Stimulated activated CD4-positive, alpha-beta T cell treated with anti-CD3 and anti-CD28 coated beads, Interleukin-1b, Interleukin-23, amount 100 ng/mL, for 1 hour (primary cell): ENCODE measurements at places on chromosomes 2 and 18.

GRCh38 chr2:26635401-26635800 is 5.8 kb downstream of the CIB4 start:
- no peak for DNase-seq

DNA sequence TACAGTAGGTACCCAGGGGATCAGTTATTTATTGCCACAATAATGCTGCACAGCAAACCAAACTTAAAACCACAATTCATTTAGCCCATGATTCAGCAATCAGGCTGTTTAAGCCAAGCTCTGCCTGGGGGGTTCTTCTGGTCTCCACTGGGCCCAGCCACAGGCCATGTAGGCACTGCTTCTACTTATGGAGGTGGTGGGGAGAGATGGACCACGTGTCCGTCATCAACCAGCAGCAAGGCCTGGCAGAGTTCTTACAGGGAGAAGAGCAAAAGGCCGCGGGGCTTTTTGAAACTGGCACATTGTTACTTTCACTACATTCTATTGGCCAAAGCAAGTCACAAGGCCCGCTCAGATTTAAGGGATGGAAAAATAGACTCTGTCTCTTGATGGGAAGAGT is 76.3 kb upstream of the DAPL1 start:
- no peak for DNase-seq

DNA sequence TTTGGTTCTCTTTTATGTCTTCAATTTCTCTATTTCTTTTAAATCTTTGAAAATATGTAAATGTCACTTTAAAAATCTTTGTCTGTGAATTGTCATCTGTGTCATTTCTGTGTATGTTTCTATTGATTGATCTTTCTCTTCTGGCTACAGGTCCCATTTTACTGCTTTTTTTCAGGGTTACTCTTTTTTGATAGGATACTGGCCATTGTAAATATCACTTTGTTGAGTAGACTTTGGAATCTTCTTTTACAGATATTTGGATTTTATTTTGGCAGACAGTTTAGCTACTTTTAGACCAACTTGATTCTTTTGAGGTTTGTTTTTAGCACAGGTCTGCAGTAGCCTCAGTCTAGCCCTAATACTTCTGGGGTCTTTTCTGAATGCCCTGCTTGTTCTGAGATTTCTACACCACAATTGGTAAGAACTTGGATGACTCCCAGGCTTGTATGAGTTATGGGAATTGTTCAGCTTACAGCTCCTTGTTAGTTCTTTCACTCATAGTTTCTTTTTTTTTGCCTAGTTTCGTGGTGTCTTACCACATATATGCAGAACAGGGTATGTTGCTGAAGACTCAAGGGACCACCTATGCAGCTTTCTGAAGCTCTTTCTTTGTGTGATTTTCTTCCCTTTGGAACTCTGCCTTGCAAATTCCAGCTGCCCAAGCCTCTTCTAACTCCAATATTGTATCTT is 122.2 kb downstream of the QPCT start:
- no peak for DNase-seq

DNA sequence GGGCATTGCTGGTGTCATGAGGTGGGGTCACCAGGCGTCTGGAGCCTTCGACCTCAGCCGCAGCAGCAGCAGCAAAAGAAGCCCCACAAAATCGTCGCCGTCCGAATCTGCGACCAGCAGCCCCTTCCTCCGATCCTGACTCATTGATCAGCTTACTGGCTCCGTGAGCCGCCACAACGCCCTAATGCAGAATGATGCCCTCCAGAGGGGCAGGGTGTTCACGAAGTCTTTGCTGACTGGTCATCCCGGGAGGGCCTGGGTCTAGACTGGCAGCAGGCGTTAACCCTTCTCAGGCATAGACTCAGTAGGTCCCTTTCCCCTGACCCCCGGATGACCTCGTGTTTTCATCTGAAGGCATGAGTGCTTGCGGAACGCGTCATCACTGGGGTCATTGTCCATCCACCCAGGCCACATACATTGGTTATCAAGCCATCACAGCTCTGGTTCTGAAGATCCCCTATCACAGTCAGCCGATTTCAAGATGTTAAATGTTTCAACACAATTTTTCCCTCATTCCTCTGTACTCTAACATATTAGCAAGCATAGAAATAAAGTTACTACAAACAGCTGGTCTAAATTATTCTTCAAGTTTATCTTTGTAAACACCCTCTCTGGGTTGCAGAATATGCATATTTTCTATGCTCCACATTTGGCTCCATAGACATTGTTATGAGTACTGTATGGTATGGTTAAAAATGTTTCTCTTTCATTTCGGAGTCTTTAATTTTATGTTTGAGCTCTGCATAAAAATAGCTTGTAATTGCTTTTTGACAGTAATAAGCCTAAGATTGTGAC is 83.3 kb upstream of the SALL3 start:
- no peak for DNase-seq

DNA sequence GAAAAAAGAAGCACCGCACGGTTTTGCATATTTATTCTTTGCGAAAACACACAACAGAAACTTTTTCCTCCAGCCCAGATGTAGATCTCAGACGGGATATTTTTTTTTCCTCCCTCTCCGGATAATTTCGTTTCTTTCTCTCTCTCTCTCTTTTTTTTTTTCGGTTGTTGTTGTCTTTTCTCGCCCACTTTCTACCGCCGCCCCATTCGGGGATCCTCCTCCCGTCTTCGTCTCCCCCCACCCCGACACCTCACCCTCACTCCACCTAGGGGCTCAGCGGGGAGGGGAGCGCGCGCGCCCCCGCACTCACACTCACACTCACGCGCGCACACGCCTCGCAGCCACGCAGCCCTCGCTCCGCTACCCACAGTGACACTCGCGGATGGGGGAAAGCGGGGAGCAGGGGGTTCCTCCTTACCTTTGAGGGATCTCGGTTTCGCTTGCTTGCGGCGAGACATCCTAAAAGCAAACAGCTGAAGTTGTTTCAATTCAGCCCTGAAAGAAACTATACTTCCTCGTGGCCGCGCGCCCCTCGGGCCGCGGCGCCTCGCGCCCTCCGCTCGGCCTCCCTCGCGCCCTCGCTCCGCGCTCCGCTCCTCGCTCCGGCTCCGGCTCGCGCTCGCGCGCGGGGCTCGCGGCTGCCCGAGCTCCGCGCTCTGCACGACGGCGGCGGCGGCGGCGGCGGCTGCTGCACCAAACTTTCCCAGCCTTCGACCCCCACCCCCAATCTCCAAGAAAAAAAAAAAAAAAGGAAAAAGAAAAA is 1.3 kb downstream of the ZNF521 start:
- DNase-seq, result no peak

DNA sequence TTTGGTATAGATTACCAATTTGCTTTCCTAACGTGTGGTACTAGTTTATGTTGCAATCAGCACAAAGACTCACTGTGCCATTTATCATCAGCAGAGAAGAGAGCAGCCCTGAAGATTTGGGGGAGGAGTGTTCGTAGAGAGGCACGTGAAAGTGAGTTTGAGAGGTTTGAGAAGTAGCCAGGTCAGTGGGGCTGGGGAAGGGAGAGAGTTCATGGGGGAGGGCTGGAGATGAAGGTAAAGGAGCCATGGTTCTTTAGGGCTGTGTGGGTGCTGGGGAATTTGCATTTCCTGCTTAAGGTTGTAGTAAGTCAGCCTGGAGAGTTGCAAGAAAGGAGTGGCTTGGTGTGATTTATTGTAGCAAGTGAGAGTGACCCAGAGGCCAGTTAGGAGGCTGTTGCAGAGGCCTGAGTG is 172.1 kb downstream of the NEDD4L start:
- DNase-seq, result no peak

DNA sequence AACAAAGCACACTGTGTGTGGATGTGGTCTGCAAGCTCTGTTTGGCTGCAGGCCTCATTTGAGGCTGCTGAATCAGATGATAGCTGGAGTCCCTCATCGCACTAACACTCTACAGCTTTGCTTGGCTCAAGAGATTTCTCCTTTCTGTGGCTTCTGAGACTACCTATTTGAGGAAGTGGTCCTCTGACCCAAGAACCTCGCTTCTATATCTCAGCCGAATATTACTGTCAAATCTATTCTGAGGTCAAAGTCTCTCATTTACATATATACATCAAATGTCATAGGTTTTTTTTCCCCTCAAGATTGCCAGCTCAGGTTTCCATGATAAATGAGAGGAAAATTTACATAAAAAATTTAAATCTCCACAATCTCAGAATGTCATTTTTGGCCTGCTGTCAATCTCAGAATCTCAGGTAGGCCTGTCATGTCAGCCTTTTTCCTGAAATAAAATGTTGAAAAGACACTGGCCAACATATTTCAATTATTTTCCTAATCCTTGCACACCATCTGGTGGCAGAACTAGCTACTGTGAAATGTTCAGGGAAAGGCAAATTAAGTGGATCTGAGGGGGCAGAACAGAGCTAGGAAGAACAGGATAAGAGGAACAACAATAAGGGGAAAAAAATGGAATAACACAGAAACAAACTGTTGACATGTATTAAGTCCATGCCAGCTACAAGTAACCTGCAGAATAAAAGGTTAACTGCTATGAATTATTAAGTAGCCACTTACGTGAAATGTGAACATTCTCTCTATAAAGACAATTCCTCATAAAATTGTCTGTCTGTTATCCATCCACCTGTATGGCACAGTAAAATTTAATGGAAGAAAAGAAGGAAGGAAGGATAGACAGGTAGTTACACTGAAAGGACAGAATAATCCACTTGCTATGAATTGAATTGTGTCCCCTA is 39.3 kb downstream of the AP1S3 start:
- no peak for DNase-seq

DNA sequence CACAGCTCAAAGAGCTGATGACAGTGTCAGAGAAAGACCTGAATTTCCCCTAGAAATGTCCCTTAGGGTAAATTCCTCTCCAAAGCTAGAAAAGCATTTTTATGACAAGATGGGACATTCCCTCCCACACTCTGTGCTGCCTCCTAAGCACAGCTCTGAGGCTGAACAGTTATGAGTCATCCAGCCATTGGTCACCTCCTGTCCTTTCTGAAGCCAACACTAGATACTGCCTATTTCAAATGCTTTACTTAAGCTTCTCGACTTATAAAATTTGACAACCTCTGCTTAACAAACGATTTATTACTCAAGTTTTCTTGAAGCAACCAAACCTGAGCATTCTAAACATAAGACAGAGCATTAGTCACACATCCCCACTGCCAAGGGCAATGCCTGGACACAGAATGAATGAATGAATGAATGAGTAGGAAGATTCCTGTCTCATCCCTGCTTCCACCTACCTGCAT is 35.4 kb downstream of the B4GALT6 start:
- no peak for DNase-seq

DNA sequence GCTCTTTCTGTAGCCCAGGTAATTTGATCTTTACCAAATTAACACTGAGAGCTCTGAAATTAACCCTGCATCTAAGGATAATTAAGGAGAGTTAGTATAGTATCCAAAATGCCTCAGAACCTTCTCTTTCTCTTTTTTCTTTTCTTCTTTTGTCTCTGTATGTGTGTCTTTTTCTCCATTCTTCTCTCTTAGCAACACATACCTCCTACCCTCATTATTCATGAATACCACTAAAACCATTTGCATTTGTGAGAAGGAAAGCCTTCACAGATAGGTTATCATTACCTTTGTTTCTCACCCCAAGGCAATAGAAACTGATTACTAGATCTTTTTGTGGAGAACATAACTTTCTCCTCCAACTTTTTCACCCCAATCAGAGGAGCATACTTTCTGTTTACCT is 376.5 kb upstream of the NXPH2 start:
- no peak for DNase-seq

DNA sequence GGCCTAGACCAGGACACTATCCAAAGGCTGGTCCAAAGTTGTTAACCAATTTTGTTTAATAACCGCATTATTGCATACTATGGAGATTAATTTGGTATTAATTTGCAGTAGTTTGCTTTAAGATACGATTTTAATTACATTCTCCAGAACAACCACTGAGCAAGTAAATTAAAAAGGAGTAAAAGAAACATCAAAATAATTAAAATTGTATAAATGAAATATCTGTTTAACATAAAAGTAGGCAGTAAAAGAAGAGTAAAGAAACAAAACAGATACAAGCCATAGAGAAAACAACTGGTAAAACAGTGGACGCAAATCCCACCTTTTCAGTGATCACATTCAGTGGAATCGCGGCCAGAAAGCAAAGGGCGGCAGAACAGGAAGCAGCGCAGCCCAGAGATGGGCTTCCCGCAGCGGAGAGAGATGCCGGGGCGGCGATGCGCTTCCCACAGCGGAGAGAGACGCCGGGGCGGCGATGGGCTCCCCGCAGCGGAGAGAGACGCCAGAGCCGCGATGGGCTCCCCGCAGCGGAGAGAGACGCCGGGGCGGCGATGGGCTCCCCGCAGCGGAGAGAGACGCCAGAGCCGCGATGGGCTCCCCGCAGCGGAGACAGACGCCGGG is 176.8 kb downstream of the RTP5 start:
- no peak for DNase-seq

DNA sequence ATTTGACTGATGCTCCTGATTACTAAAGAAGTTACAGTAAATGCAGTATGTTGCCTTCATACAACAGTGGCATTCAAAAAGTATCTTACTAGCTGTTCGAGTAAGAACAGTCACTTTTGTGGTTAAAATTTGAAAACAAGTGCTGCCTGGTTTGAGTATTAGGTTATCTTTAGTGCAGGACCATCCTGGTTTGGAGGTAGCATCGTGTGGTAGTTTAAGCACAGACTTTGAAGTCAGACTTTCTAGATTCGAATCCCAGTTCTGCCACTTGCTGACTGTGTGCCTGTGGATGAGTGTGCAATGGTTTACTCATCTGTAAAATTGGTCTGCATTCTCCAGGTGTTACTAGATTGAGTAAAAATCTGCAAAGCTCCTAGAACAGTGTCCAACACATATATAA is 96.8 kb downstream of the SGPP2 start:
- DNase-seq, result no peak

DNA sequence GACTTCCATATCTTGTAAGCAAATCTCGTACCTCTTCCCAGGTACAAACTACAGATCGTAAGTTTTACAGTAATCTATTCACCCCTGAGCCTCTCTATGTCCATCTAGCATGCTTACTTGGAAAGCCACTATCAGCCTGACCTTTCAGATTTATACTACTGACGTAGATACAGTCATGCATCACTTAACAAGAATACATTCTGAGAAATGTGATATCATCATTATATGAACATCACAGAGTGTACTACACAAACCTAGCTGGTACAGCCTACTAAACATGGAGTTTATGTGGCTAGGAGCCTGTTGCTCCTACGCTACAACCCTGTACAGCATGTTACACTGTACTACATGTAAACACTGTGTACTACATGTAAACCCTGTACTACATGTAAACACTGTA is 293.2 kb upstream of the ZNF804A start:
- no peak for DNase-seq

DNA sequence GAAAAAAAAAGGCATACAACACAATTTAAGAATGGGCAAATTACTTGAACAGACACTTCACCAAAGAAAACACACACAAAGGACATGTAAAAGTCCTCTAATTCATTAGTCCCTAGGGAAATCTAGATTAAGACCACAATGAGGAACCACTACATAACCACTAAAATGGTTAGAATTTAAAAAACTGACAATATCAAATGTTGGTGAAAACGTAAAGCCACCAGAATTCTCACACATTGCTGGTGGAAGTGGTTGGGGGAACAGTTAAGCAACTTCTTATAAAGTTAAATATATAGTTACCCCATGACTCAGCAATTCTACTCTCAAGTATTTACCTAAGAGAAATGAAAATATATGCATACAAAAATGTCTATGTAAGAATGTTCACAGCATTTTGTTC is 11.8 kb downstream of the RTN4 start:
- DNase-seq, result no peak

GRCh38 chr2:68357605-68358337 is 7.3 kb upstream of the PLEK start:
- no peak for DNase-seq

- no peak for DNase-seq
These were observed 122.5 kb upstream of the LTBP1 start for GRCh38 chr2:32824070-32824809.
